ENCODE measurements at places on chromosomes 13 and 19.
A peak's percentile ranks its signal among the peaks of the same experiment; 100 is the strongest.

DNA sequence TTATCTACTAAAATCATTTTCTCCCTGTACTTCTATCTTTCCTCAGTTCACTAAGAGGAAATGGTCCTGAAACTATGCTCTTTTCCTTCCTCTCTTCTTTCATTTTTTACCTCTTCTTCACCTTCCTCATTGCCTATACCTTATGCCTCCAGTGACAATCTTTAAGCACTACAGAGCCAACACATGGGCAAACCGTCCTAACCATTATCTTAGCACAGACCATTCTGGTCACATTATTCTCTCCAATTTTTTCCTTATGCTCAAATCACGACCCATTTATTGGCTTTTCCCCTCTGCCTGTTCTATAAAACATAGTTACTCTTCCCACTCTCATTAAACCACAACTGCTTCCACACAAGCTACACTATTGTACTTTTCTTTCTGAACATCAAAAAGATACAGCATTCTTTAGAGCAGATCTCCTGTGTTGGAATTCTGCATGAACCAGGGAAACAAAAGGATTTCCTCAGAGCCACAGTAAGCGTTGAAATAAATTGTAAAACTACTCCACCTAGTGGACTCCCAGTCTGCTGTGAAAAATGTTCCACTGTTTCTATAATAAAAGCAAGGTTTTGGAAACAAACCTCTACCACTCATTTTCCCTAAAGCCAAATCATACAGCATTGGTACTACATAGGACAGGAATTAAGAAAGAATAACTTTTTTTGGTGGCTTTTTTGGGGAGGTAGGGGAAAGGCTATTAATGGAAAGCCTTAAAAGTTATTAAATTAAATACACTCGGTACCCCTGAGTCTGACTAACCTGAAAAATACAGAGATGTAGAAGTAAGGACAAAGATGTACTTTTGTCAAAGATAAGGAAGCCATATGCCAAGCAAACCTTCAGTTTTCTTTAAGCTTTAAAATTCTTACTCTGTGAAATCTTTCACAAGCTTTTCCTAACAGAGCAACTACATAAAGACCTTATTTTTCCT is 19.5 kb downstream of the NUFIP1 start:
- no peak for DNase-seq
- H3K36me3 ChIP-seq: peaks cover under 1% of the 10 kb centered on the region
- no peaks in the 10 kb centered on the region for H3K27me3 ChIP-seq
- no peak overlapping the region for H3K27ac ChIP-seq

- H3K27ac ChIP-seq: no peak overlapping the region
- H3K36me3 ChIP-seq: peaks cover 18% of the 10 kb centered on the region
- H3K4me1 ChIP-seq: no peaks in the 10 kb centered on the region
- no peak for DNase-seq
- H3K4me3 ChIP-seq: no peak overlapping the region
These were observed 51.5 kb downstream of the EPS15L1 start for GRCh38 chr19:16420336-16420676.

DNA sequence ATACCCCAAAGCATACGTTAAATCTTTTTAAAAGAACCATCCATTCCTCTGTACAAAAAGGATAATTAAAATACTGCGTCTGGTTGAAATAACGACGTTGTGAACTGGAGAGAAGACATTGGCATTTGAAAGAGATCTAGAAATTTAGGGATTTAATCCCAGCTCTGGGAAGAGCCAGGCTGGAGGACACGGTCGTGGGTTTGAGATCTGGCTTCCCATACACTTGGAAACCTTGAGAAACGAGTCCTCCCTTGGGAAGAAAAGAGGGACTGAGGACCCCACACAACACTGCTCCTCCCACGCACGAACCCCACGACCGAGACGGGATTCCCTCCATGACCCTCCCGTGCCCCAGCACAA is 625 bp downstream of the ZNF709 start:
- DNase-seq: no peak
- no peak overlapping the region for H3K27ac ChIP-seq
- H3K4me3 ChIP-seq: peak overlapping the region; percentile 93
- no peaks in the 10 kb centered on the region for H3K36me3 ChIP-seq
- H3K4me1 ChIP-seq: no peaks in the 10 kb centered on the region

GRCh38 chr13:44155422-44156293 is 218.0 kb upstream of the SERP2 start:
- H3K4me1 ChIP-seq: peaks cover 11% of the 10 kb centered on the region
- H3K4me3 ChIP-seq: no peak overlapping the region
- peak; percentile 79 for DNase-seq
- H3K27me3 ChIP-seq: no peaks in the 10 kb centered on the region
- no peaks in the 10 kb centered on the region for H3K36me3 ChIP-seq
- H3K27ac ChIP-seq: peak overlapping the region; percentile 37

GRCh38 chr19:512547-513365 is 5.5 kb downstream of the TPGS1 start:
- no peak overlapping the region for H3K27ac ChIP-seq
- no peak for DNase-seq
- peaks cover 17% of the 10 kb centered on the region for H3K4me1 ChIP-seq
- no peaks in the 10 kb centered on the region for H3K36me3 ChIP-seq
- no peak overlapping the region for H3K4me3 ChIP-seq
- H3K27me3 ChIP-seq: no peaks in the 10 kb centered on the region
